GM20000 (cell line): ENCODE measurements at places on chromosomes 11 and 22.

GRCh38 chr11:16528639-16529038 is 172.3 kb upstream of the SOX6 start:
- DNase-seq: no peak

DNA sequence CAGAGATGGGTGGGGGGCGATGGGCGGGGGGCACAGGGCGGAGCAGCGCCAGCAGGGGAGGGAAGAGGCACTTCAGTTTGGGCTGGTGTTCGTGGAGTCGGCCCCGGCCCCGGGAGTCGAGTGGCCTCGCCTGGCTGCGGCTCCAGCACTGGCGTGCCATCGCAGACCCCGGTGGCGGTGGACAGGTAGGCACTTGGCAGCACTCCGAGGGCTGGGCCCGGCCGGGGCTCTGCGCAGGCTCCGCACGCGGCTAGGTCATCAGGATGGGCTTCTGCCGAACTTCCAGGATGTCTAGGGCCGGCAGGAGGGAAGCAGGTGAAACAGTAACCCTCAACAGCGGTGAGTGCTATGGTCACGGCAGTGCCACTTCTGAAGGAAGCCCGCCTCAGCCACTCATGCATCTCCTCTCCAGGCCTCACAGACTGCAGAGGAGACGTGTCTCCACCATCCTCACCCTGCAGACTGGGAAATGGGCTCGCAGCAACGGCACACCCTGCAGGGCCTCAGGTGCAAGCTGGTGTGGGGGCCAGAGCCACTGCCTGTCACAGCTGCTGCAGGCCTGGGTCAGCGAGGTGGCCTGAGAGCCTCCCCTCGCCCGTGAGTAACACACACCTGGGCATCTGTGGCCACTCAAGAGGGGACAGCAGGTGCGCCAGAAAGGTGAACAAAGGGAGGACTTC is 33.3 kb downstream of the NUP50 start:
- DNase-seq: peak; percentile 14

DNA sequence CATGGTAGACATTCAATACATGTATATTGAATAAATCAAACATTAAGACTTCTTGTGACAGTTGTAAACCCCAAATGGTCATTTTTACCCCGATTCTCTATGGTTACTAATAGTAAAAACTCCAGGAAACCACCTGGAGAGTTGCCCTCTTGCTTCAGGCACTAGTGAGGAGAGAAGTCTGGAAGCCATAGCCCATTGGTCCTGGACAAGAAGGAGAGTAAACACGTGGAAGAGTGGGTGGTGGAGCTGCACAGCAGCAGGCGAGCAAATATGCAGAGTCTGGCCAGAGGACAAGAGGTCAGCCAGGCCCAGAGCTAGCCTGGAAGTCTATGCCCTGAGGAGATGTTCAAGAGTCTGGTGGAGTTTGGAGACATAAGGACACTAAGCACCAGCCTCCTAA is 17.7 kb downstream of the DCHS1 start:
- no peak for DNase-seq

- no peak for DNase-seq
These were observed 35.7 kb downstream of the ANO1 start for GRCh38 chr11:70113801-70114200.

DNA sequence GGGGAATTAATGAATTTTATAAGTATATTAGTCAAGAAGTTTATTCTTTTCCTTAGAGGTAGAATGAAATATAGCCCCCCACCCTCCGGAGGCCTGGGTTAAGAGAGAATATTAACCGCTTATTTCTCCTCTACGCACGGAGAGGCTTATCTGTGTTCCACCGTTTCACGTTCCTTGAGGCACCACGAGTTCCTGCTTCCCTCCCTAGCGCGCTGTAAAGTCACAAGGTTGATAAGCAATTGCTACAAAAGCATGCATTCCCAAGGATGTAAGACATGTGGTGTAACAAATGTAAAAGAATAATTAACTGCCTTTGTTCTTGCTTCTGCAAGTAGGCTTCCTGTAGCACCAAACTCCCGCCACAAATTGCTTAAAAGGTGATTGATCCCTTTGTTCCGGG is 1.5 kb upstream of the ANKRD42 start:
- DNase-seq: no peak

DNA sequence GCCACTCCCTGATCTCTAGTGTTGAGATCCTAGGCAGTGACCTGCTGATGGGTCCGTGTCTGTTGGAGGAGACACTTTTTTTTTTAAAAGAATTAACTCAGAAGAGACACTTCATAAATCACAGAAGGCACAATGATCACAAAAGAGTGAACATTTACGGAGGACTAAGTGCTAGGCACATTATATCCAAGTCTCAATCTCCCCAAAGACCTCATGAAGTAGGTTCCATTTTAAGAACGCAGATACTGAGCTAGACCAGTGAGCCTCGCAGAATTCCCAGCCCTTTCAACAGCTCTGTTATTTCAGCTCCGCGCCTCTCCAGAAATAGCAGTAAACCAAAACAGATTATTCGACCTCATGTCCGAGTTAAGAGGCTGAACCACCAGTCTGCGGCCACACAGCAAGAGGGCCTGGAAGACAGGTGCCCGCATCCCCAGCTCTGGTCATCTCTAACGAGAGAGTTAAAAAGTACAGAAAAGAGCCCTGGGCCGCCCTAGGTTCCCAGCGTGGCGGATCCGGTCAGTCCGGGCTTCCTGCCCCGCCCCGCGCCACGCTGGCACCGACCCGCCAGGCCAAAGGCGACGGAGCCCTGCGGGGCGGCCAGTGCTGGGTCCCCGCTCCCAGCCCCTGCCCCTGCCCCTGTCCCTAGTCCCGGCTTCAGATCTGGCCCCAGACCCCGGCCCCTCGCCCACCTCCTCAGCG is 612 bp downstream of the XBP1 start:
- peak; percentile 61 for DNase-seq

DNA sequence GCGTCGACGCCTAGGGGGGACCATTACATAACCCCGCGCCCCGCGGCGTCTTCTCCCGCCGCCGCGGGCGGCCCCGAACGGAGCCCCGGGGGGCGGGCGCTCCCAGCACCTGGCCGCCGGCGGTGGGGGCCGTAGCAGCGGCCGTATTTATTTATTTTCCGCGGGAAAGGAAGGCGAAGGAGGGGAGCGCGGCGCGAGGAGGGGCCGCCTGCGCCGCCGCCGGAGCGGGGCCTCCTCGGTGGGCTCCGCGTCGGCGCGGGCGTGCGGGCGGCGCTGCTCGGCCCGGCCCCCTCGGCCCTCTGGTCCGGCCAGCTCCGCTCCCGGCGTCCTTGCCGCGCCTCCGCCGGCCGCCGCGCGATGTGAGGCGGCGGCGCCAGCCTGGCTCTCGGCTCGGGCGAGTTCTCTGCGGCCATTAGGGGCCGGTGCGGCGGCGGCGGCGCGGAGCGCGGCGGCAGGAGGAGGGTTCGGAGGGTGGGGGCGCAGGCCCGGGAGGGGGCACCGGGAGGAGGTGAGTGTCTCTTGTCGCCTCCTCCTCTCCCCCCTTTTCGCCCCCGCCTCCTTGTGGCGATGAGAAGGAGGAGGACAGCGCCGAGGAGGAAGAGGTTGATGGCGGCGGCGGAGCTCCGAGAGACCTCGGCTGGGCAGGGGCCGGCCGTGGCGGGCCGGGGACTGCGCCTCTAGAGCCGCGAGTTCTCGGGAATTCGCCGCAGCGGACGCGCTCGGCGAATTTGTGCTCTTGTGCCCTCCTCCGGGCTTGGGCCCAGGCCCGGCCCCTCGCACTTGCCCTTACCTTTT is at the start of gene EP300:
Gene EP300, plus strand, starts transcription at position 570 of the 795 bp plus-strand sequence. CDS start 413 bp downstream, outside the sequence.
- peak; percentile 91 for DNase-seq

- no peak for DNase-seq
These were observed 222.6 kb downstream of the LARGE1 start for GRCh38 chr22:33697640-33698039.
